ENCODE measurements at places on chromosomes 7 and 10.

GRCh38 chr10:50293513-50294313 lies 42.4 kb upstream of the ASAH2 start:
- no peak for DNase-seq

- DNase-seq, result no peak
Measured at GRCh38 chr7:143085109-143085508, 33.0 kb downstream of the OR6V1 start.

DNA sequence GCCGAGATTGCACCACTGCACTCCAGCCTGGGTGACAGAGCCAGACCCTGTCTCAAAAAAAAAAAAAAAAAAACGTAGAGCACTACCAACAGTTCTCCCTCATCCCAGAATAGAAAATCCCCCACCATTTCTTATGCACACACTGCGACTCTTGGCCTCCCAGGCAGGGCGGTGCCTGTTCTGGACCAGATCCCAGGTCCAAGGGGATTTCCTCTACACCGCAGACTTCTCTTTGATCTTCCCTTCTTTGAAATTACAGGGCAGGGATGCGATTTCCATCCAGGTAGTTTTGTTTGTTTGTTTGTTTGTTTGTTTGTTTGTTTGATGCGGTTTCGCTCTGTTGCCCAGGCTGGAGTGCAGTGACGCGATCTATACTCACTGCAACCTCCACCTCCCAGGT lies 91.8 kb downstream of the SEPTIN14 start:
- DNase-seq, result no peak

- DNase-seq, result no peak
Measured at GRCh38 chr7:1452205-1452604, 7.1 kb downstream of the MICALL2 start.

- DNase-seq, result no peak
Measured at GRCh38 chr10:120799849-120800248, 51.3 kb upstream of the WDR11 start.

DNA sequence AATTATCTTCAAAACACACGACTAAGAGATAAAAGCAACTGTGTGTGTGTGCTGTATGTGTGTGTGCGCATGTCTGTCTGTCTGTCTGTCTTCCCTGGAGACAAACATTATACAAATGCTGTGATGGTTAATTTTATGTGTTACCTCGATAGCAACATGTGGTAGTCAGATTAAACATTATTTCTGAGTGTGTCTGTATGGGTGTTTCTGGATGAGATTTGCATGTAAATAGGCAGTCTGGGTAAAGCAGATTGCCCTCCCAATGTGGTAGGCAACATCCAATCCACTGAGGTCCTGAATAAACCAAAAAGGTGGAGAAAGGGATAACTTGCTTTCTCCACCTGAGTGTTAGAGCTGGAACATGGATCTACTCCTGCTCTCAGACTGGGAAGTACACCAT lies 67.9 kb downstream of the SLC25A13 start:
- no peak for DNase-seq

- no peak for DNase-seq
Measured at GRCh38 chr7:131238347-131238931, 89.2 kb upstream of the MKLN1 start.

DNA sequence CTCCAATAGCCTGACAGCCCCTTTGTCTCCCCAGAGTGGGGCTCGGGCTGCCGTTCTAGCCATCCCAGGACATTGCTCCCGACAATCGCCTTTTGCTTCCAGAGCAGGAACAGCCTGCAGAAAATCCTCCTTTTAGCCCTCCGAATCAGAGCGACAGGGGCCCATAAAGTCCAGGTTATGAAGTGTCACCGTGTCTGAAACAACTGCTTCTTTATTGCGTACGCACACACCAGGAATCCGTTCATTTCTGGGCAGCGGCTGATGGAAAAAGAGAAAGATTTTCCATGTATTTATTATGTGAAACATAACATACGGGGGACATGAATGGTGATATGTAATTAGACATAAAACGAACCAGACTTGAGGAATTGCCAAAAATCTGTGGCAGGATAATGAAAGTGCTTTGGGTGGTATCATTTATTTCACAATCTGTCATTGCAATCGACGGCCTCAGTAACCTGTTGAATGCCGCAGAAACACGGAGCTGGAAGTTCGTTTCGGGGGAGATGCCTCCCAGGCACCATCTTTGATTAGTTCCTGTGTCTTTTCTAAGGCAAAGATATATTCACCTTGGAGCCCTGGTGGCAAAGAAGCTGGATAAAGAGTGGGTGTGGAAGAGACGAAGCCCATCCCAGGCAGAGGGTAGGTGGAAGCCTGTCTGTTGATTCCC lies 48.1 kb downstream of the FAM241B start:
- no peak for DNase-seq

DNA sequence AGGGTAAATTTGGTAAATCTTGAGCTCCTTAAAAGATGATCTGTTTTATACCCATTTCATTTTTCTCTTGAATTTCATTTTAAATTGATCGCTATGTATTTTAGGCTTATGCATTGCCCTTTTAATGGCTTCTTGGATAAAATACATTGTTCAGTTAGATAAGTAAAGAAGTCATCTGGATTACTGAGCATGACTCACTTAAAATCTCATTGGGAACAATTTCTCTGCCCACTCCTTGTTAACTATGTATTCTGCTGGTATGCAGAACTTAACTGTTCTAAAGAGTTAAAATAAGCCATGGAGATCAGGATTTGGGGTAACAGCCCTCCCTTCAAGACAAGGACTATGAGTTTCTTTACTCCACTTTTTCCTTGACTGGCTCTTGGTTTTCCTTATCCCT lies 134.2 kb downstream of the SND1 start:
- DNase-seq, result no peak

GRCh38 chr7:113812591-113813255 lies 106.1 kb downstream of the PPP1R3A start:
- DNase-seq, result no peak

- DNase-seq, result no peak
Measured at GRCh38 chr7:92766461-92767003, 69.8 kb downstream of the CDK6 start.

GRCh38 chr10:116132780-116133399 lies 140.1 kb downstream of the GFRA1 start:
- no peak for DNase-seq

GRCh38 chr10:130764651-130765050 lies 546.9 kb downstream of the TCERG1L start:
- DNase-seq, result no peak

DNA sequence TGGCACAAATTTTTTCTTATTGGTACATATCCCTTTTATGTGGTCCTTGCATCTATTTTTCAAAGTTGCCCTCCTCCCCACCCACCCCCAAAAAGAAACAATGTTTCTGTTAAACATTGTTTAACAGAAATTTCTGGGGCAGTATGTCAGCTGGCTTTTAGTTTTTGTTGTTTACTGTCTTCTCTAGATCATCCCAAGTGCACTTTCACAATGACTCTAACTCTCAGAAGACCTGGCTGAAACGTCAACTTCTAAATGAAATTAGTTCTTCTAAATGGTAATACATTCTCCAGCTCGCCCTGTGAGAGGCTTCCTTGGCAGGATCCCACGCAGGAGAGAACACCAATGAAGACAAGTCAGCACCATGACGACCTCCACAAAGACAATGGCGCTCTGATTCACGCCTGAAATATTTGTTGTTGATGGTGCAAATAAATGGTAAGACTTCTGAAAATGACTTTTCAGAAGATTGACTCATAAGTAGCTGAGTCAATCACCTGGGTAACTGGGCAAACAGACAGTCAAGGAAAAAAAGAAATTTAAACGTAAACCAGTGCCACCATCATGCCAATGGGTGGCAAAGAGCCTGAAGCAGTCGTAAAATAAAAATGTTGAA lies 293.7 kb downstream of the FZD1 start:
- no peak for DNase-seq

- no peak for DNase-seq
Measured at GRCh38 chr7:129143724-129144094, 798 bp upstream of the TSPAN33 start.

DNA sequence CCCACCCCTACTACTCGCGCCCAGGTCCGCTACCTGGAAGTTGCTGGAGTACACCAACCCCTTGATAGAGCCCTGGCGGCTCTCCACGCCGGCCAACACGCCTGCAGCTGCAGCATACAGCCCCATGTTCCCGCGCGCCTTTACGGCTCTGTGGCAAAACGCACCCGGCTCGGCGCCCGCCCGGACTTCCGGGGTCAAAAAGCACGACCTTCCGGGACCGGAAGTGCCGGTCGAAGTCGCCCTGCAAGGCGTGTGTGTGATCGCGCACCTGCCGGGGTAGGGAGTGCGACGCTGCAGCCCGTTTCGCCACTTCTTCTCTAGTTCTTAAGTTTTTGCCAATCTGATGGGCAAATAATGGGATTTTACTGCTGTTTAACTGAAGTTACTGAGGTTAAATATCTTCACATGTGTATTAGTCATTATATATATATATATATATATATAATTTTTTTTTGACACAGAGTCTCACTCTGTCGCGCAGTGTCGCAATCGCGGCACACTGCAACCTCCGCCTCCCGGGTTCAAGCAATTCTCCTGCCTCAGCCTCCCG lies at the start of gene NSUN5:
TSS of gene NSUN5 (minus strand) at position 162 of the 550 bp plus-strand sequence. CDS start at position 126, 36 bp downstream.
- peak; percentile 88 for DNase-seq

- peak; percentile 76 for DNase-seq
Measured at GRCh38 chr7:65006094-65006992, at the start of gene ERV3-1. Gene ERV3-1 (minus strand): TSS chr7:65006687. CDS start chr7:64993026, 13,661 bp downstream.

GRCh38 chr10:89206402-89207180 lies 526 bp downstream of the CH25H start:
- no peak for DNase-seq

DNA sequence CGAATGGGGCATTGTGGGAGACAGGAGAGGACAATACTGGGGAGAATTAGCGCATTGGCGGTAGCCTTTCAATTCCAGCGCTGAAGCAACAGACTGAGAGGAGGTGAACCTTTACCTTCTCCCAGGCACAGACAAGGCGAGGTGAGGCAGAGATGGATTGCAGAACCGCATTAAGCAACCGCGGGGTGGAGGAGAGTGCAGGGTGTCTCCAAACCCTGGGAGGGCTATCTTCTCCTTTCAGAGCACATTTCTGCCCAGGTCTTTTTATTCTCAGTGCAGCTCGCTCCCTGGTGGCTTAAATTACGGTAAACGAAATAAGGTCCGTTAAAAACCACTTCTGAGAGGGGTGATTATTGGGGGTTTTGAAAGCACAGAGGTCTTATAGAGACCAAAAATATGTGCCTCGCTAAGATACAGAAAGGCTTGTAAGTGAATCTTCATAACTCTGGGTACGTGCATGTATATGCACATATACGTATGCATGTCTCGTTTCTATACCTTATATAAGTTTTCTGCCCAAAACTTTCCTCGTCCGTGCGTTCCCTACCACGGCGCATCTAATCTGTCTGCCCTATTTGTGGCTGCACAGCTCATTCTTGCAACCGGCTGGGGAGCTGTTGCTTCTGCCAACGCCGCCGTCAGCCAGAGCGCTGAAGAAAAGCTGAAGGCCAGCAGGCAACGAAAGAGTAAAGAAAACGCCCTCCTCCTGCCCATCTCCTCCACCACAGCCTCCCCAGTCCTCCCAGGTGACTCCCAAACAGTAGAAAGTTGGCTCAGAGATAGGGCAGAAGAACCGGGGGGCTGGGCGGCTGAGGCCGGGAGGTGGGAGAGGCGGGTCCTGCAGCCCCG lies 895 bp upstream of the ZNF804B start:
- DNase-seq, result no peak

DNA sequence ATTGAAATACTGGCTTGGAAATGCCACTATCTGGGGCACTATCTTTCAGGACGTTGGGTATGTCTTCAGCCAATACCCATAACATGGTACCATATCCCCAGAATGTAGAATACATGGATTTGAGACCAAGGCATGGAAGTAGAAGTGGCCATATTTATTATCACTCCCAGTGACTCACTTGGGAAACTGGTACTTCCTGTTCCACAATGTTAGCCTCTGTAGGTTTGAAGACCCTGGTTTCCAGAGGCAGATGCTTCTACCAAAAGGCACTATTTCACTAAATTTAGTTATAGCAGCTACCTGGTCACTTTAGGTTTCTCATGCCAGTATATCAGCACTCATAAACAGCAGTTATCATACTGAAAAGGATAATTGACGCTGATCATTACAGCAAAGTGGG lies 184.2 kb downstream of the CCDC71L start:
- no peak for DNase-seq

GRCh38 chr7:130273081-130273932 lies 6.6 kb downstream of the CPA2 start:
- no peak for DNase-seq

- no peak for DNase-seq
Measured at GRCh38 chr7:3588341-3588740, 287.3 kb downstream of the SDK1 start.

DNA sequence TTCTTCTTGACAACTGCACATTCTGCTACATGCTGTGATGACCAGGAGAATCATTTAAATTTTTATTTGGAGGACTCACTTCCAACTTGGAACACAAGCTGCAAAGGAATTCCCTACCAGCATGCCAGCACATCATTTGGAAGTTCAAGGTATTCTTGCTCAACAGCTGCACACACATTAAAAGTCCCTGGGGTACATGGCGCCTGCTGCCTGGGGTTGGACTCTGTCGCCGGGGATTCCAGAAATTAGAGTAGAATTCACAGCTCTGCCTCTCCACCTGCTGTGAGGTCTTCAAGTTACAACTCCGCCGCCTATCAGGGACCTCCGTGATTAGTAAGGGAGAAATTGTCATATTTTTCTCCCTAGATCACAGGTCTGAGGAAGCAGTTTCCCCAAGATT lies 1.1 kb downstream of the ZNF32 start:
- DNase-seq, result no peak

DNA sequence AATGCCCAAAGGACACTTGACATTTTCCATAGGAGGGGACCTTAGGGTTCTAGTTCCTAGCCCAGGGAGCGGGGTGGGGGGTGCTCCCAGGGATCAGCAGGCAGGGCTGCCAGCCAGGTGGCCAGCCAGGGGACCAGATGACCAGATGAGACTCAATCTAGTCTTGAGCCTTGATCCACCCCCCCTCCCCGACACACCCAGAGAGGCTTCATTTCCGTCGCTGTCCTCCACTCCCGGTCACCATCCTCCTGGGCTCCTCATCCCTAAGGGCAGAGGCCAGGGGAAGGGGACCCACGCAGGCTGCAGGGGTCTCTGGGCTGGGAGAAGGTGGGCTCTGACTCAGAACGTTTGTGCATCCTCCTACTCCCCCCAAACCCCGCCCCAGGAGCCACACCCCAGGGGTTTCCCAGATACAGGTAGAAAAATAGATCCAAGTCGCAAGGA lies 1.0 kb downstream of the STX1A start:
- DNase-seq, result no peak
